RWPE2 (cell line): ENCODE measurements at places on chromosomes 7 and 10.
A peak's percentile ranks its signal among the peaks of the same experiment; 100 is the strongest.

DNA sequence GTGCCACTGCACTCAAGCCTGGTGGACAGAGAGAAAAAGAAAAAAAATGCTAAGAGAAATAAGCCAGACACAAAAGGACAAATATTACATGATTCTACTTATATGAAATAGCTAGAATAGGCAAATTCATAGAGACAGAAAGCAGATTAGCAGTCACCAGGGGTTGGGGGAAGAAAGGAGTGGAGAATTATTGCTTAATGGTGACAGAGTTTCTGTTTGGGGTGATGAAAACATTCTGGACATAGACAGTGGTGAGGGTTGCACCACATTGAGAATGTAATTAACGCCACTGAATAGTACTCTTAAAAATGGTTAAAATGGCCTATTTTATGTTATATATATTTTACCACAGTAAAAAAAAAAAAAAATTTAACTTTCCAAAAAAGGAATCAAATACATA lies 6.4 kb upstream of the NT5C2 start:
- no peaks in the 10 kb centered on the region for H3K27me3 ChIP-seq
- H3K27ac ChIP-seq: no peak overlapping the region
- H3K4me1 ChIP-seq: peaks cover 7% of the 10 kb centered on the region
- no peak for DNase-seq

GRCh38 chr10:60940446-60940845 lies 3.5 kb downstream of the RHOBTB1 start:
- no peak overlapping the region for H3K27ac ChIP-seq
- no peak for DNase-seq
- H3K36me3 ChIP-seq: no peaks in the 10 kb centered on the region
- no peak overlapping the region for H3K4me3 ChIP-seq
- peaks cover 3% of the 10 kb centered on the region for H3K4me1 ChIP-seq
- no peaks in the 10 kb centered on the region for H3K27me3 ChIP-seq

DNA sequence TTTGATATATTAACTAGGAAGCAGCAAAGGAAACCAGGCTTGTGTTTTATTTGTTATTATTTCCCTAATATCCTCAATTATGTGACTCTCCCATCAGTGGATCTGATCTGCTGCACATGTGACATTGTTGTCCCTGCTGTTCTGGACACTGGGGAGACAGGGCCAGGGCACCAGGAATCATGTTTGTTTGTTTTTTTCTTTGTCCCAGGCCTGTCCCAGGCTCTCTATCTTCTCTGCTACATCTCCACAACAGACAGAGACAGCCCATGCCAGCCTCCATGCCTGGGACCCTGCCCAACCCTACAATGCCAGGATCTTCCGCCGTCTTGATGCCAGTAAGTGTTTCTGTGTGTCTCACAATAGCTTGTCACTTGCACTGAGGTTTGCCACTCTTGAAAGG lies 239.6 kb downstream of the TRIL start:
- DNase-seq: no peak
- no peak overlapping the region for H3K4me3 ChIP-seq
- H3K27ac ChIP-seq: no peak overlapping the region
- H3K36me3 ChIP-seq: peaks cover 13% of the 10 kb centered on the region
- H3K4me1 ChIP-seq: no peaks in the 10 kb centered on the region

DNA sequence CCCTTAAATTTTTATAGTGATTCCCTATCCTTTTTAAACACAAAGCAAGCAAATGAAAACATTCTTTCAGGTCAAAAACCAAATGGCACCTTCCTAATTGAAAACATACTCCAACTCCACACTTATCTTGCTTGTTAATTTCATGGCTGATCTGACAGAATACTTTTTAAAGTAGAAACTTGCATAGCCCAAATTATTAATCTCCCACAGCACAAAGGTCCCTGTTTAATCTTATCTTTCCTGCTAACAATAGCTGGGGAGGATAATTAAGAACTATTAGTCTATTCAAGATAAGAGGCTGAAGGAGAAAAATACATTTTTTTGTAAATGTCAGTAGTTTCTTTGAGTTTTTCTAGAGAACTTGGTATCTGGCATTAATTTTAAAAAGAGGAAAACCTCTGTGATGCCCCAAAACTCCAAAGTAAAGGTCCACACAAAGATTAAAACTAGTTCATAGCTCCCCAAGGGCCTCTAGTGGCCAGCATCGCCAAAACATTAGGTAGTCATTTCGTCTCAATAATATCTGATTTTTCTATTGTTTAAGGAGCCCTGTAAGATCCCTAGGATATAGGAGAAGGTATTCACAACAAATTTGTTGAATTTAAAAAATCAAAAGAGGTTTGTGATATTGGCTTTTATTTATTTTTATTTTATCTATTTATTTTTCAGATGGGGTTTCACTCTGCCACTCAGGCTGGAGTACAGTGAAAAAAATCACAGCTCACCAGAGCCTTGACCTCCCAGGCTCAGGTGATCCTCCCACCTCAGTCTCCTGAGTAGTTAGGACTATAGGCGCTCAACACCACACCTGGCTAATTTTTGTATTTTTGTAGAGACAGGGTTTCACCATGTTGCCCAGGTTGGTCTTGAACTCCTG lies 14.7 kb downstream of the CDNF start:
- no peaks in the 10 kb centered on the region for H3K36me3 ChIP-seq
- no peak for DNase-seq
- H3K4me3 ChIP-seq: no peak overlapping the region
- no peaks in the 10 kb centered on the region for H3K27me3 ChIP-seq
- no peak overlapping the region for H3K27ac ChIP-seq
- peaks cover 12% of the 10 kb centered on the region for H3K4me1 ChIP-seq

DNA sequence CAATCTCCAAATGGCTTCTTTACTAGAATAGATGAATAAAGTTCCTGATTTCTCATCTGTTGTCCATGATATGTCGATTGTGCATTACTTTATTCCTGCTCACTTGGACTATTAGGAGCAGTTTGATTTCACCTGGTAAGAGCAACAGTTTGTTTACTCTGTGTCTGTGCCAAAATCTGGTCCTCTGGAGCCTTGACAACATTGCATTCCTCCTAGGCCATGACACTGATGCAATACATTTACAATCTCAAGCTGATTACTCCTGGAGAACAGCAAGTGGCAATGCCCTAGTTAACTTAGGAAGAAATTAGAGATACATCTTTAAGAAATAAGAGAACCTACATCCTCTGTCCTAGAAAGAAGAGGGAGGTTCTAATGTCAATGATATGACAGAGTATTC lies 71.8 kb downstream of the SGCE start:
- no peak overlapping the region for H3K4me3 ChIP-seq
- H3K27me3 ChIP-seq: no peaks in the 10 kb centered on the region
- peaks cover 7% of the 10 kb centered on the region for H3K4me1 ChIP-seq
- H3K27ac ChIP-seq: no peak overlapping the region
- no peaks in the 10 kb centered on the region for H3K36me3 ChIP-seq

GRCh38 chr10:8852546-8852945 lies 798.1 kb downstream of the GATA3 start:
- no peak overlapping the region for H3K4me3 ChIP-seq
- H3K27ac ChIP-seq: no peak overlapping the region
- H3K36me3 ChIP-seq: no peaks in the 10 kb centered on the region
- H3K4me1 ChIP-seq: no peaks in the 10 kb centered on the region
- DNase-seq: no peak

GRCh38 chr10:32600317-32600716 lies 154.4 kb downstream of the CCDC7 start:
- DNase-seq: no peak
- no peaks in the 10 kb centered on the region for H3K36me3 ChIP-seq
- H3K27ac ChIP-seq: no peak overlapping the region
- no peaks in the 10 kb centered on the region for H3K4me1 ChIP-seq
- no peaks in the 10 kb centered on the region for H3K27me3 ChIP-seq

GRCh38 chr7:142438235-142438922 lies 180.5 kb upstream of the PRSS58 start:
- no peak overlapping the region for H3K4me3 ChIP-seq
- no peak for DNase-seq
- peaks cover 9% of the 10 kb centered on the region for H3K4me1 ChIP-seq
- H3K27me3 ChIP-seq: no peaks in the 10 kb centered on the region
- no peak overlapping the region for H3K27ac ChIP-seq

DNA sequence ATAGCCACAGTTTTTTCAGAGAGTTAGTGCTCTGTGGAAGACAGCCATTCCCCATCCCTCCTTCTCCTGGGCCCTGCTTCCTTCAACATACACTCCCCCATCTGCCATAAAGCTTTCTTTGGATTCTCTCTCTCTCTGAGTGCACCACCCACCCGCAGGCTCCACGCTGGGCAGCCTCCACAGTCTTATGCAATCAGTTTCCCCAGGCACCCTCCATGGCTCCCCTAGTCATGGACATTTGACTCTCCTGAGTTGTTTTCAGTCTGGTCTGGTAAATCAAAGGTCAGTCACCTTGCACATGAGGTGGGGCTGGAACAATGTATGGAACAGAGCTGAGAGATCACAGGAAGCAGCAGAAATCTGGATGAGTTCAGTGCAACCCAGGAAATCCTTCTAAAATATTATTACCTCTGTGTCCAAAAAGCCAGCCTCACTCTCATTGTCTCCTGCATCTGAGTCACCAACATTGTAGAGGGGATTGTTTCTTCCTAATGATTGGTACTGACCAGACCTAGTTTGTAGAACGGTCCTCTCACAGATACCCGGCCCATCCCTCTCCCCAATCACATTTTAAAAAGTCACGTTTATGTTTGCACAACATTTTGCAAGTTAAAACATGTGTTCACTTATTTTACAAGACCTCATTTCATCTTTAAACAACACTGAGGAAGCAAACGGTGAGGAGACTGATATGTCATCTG lies 70.1 kb downstream of the CYCS start:
- H3K4me1 ChIP-seq: peaks cover 7% of the 10 kb centered on the region
- H3K27me3 ChIP-seq: no peaks in the 10 kb centered on the region
- no peaks in the 10 kb centered on the region for H3K36me3 ChIP-seq
- H3K27ac ChIP-seq: no peak overlapping the region

- DNase-seq: peak; percentile 68
- peaks cover 15% of the 10 kb centered on the region for H3K4me1 ChIP-seq
- no peaks in the 10 kb centered on the region for H3K27me3 ChIP-seq
- no peaks in the 10 kb centered on the region for H3K36me3 ChIP-seq
- peak overlapping the region; percentile 48 for H3K27ac ChIP-seq
Measured at GRCh38 chr10:110456523-110457091, 41.1 kb upstream of the DUSP5 start.

GRCh38 chr7:114791771-114792170 lies 130.1 kb upstream of the MDFIC start:
- H3K27ac ChIP-seq: no peak overlapping the region
- no peak overlapping the region for H3K4me3 ChIP-seq
- no peak for DNase-seq
- H3K27me3 ChIP-seq: no peaks in the 10 kb centered on the region
- no peaks in the 10 kb centered on the region for H3K36me3 ChIP-seq
- H3K4me1 ChIP-seq: peaks cover 13% of the 10 kb centered on the region

DNA sequence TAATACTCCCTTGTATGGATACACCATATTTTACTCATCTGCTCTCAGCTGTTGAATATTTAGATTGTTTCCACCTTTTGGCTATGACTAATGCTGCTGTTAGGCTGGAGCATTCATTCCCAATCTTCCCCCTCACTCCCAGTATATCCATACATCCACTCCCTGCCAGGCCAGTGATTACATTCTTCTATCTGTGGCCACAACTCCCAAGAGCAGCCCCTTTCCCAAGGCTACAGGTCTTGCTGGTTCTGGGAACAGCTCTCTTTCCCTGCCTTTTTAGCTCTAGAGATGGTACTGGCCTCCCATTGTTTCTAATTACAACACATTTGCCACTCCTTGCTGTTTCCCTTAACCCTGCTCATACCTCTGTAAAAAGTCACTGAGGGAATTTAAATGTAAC lies 28.2 kb downstream of the SFR1 start:
- H3K27me3 ChIP-seq: no peaks in the 10 kb centered on the region
- H3K27ac ChIP-seq: no peak overlapping the region
- DNase-seq: no peak
- no peaks in the 10 kb centered on the region for H3K36me3 ChIP-seq

- no peak for DNase-seq
- no peaks in the 10 kb centered on the region for H3K36me3 ChIP-seq
- no peaks in the 10 kb centered on the region for H3K27me3 ChIP-seq
- H3K4me3 ChIP-seq: no peak overlapping the region
- H3K27ac ChIP-seq: no peak overlapping the region
Measured at GRCh38 chr10:111824128-111824527, 359.4 kb downstream of the GPAM start.

- no peaks in the 10 kb centered on the region for H3K27me3 ChIP-seq
- H3K4me1 ChIP-seq: peaks cover 16% of the 10 kb centered on the region
- no peak overlapping the region for H3K4me3 ChIP-seq
- DNase-seq: no peak
- H3K27ac ChIP-seq: peak overlapping the region; percentile 46
Measured at GRCh38 chr7:43535810-43536585, 46.9 kb upstream of the STK17A start.

- DNase-seq: no peak
- H3K4me1 ChIP-seq: no peaks in the 10 kb centered on the region
- no peak overlapping the region for H3K4me3 ChIP-seq
- H3K27ac ChIP-seq: no peak overlapping the region
- no peaks in the 10 kb centered on the region for H3K36me3 ChIP-seq
- H3K27me3 ChIP-seq: no peaks in the 10 kb centered on the region
Measured at GRCh38 chr7:134028853-134029252, 98.3 kb upstream of the LRGUK start.

GRCh38 chr7:135840591-135840990 lies 92.0 kb upstream of the FAM180A start:
- no peak overlapping the region for H3K27ac ChIP-seq
- no peaks in the 10 kb centered on the region for H3K36me3 ChIP-seq
- no peak overlapping the region for H3K4me3 ChIP-seq
- H3K4me1 ChIP-seq: no peaks in the 10 kb centered on the region
- H3K27me3 ChIP-seq: no peaks in the 10 kb centered on the region
- no peak for DNase-seq

DNA sequence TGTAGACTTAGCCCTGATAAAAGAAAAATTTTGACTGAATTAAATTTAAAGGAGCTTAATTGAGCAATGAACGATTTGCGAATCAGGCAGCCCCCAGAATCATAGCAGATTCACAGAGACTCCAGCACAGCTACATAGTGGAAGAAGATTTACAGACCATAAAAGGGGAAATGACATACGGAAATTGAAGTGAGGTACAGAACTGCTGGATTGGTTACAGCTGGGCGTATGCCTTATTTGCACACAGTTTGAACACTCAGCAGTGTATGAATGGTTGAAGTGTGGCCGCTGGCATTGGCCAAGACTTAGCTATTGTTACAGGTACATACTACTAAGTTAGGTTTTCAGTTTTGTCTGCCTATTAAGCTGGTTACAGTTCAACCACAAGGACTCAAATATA lies 433.5 kb upstream of the CELF2 start:
- H3K27ac ChIP-seq: no peak overlapping the region
- no peaks in the 10 kb centered on the region for H3K36me3 ChIP-seq
- no peaks in the 10 kb centered on the region for H3K27me3 ChIP-seq
- H3K4me3 ChIP-seq: no peak overlapping the region
- DNase-seq: no peak
- no peaks in the 10 kb centered on the region for H3K4me1 ChIP-seq

- DNase-seq: no peak
- H3K4me3 ChIP-seq: no peak overlapping the region
- peaks cover 9% of the 10 kb centered on the region for H3K27me3 ChIP-seq
- no peaks in the 10 kb centered on the region for H3K4me1 ChIP-seq
- no peak overlapping the region for H3K27ac ChIP-seq
Measured at GRCh38 chr7:135077642-135078041, 70.2 kb upstream of the TMEM140 start.
